Stimulated activated effector memory CD8-positive, alpha-beta T cell treated with anti-CD3 and anti-CD28 coated beads, Interleukin-12 subunit alpha, Interleukin-12 subunit beta, amount 100 ng/mL, for 72 hours (primary cell): ENCODE measurements at places on chromosomes 16 and 17.

DNA sequence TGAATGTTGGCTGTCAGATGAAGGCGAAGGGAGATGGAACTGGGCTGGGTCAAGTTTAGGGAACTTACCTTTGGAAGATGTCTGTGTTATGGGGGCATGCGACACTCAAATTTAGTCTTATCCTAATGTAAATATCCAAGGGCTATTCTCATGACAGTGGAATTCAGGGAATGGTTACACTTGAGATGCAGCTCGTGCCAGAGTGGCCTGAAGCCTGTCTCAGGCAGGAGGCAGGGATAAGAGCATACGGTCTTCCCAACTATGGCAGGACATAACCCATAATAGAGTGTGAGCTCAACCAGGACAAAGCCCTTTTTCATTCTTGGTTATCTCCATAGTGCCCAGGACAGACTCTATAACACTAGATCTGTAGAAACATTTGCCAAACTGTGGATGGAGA is 393.3 kb upstream of the CDH11 start:
- DNase-seq: no peak

DNA sequence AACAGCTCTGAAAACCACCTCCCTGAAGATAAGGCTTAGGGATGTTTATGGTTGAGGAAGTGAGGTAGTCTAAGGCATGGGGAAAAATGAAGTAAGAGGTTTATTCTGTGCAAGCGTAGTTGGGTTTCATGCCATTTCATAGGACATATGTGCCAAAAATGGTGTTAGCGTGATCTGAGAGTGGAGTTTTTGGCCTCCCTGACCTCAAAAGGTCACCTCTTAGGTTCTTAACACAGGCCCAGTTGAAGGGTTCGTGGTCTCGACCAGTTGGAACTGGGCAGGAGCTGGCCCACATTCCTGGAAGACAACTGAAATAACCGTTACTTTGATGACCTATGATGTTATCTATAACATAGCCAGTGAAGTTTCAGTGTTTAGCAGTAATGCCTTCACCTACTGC is 57.0 kb downstream of the MRTFB start:
- no peak for DNase-seq

GRCh38 chr17:6374761-6375312 is 60.1 kb downstream of the AIPL1 start:
- DNase-seq: no peak

DNA sequence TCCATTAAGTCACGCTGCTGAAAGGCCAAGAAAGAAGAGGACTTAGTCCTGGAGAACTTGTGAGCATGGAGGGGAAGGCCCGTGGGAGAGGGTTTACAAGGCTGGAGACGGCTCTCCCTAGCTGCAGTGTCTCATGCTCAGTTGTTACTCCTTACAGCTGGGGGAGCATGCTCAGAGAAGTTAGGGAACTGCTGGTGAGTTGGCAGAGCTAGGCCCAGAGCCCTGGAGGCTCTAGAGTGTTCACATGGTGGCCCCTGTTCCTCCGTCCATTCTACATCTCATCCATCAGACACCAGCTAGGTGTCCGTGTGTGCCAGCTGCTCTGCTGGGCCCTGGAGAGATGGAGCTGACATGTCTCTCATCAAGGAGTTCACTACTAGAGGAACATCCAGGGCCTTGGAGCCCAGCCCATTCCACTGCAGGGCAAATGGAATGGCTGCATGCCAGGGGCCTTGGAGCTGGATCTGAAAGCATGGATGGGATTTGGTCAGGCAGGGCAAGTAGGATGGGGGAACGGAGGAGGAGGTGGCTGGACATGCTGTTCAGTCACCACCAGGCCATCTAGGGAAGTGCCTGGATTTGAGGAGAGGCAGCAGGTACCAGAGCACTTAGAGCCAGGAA is 6.3 kb downstream of the XYLT2 start:
- DNase-seq: no peak

DNA sequence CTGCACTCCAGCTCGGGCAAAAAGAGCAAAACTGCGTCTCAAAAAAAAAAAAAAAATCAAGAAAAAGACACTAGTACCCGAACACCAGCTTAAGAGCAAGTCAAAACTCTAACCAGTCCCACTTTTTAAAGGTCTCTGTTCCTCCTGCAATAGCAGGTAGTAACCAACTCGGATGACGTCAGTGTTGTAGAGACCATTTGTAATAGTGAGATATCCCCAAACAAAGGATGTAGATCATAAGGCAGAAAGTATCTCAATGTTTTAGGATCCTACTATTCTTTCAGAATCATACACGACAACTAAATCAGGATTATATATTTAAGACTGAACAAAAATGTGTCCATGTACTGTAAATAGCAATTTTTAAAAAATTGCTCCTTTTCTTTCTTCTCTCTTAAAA is 2.4 kb downstream of the JPT1 start:
- no peak for DNase-seq

DNA sequence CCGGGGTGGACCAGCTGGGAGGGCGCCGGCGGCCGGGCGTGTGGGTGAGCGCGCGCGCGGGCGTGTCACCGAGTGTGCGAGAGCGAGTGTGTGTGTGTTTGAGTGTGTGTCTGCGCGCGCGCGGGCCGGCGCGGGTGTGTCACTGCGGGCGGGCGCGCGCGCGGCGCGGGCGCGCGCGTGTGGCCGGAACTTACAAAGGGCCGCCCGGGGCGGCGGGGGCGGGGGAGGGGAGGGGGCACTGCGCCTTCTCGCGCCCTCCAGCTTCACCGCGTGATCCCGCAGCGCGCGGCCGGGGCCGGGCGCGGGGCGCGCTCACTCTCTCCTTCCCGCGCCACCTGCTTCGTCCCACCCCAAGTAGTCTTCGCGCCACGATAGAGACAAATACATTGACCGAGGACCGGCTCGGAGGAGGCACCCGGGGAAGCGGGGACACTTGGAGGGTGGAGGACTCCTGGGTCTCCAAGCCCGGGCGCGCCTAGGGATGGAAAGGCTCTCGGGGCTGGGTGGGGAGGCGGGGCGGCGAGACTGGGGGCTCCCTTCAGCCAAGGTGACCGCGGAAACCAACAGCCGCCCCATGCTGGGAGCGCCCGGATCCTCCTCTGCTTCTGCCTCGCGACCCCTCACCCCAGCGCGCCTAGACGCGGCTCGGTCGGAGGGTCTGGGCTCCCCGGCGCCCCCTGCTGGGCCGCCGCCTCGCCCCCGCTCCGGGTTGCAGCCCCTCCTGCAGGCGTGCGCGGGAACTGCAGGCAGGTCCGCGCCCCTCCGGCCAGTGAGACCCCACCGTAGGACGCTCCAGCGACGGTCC is at the start of gene SRCIN1:
Gene SRCIN1 (minus strand): TSS at position 112 of the 805 bp plus-strand sequence. CDS start 247 bp downstream, outside the sequence.
- DNase-seq: peak; percentile 73
